Stimulated activated CD8-positive, alpha-beta memory T cell treated with anti-CD3 and anti-CD28 coated beads, Interleukin-15, amount 100 ng/mL, for 4 hours (primary cell): ENCODE measurements at places on chromosomes 5 and 9.

GRCh38 chr9:27261517-27262211, 35.3 kb downstream of the EQTN start:
- DNase-seq, result no peak

GRCh38 chr9:101176384-101176783, 147.9 kb downstream of the PLPPR1 start:
- DNase-seq, result no peak

- no peak for DNase-seq
These were observed 5.7 kb downstream of the CDO1 start for GRCh38 chr5:115810761-115811160.

- DNase-seq, result no peak
These were observed 66.9 kb downstream of the FANCC start for GRCh38 chr9:95250462-95251221.

- no peak for DNase-seq
These were observed 120.9 kb downstream of the COL23A1 start for GRCh38 chr5:178469011-178469974.

- DNase-seq, result no peak
These were observed 35.0 kb downstream of the TMOD1 start for GRCh38 chr9:97536480-97536879.

- DNase-seq, result no peak
These were observed 995.7 kb downstream of the CDH18 start for GRCh38 chr5:18992264-18992663.

DNA sequence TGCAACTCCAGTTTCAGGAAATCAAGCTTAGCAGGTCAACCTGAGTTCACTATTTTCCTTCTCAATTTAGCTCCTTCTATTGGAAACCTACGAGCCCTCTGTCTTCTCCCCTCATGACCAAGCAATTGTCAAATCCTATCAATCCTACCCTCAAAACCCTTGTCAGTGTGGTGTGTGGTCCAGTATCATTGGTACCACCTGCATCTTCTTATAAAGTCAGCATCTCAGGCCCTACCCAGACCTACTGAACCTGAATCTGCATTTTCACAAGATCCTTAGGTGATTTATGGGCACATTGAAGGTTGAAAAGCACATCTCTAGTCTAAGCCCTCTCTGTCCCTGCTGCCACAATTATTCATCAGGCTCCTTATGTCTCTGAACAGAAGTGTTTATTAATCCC, 77.6 kb upstream of the NR4A3 start:
- DNase-seq, result no peak

GRCh38 chr9:114902786-114903524, 27.4 kb downstream of the TNFSF8 start:
- DNase-seq, result no peak

GRCh38 chr9:109251080-109251775, 69.6 kb downstream of the EPB41L4B start:
- DNase-seq, result no peak

DNA sequence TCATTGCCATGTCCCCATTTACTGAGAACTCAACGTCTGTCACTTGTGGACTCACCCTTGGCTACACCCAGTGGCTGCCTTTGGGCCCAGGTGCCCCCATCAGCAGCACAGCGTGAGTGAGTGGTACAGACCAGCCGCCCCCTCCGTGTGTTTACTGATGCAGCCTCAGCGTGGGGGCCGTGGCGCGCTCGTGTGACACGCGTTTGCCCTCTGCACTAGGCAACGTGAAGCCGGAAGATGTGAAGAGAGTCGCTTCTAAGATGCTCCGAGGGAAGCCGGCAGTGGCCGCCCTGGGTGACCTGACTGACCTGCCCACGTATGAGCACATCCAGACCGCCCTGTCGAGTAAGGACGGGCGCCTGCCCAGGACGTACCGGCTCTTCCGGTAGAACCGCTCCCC, 12.4 kb downstream of the PMPCA start:
- no peak for DNase-seq

GRCh38 chr9:134735441-134736175, 94.0 kb downstream of the COL5A1 start:
- no peak for DNase-seq

DNA sequence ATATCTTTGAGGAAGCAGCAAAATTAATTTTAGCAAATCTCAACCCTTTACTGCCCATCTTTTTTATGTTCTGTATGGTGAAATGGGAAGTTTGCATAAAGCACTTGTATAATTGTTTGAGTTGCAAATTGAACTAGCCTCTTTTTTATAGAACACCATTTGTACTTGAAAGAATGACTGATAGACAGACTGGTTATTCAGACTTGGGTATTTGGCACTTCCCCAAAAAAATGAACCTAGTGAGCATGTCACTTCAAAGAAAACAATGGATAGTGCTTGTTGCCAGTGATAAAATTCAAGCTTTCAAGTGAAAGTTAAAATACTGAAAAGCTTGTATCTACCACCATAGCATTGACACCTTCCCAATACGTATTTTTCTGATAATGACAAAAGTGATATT, 115.8 kb downstream of the ERCC6L2 start:
- DNase-seq, result no peak

DNA sequence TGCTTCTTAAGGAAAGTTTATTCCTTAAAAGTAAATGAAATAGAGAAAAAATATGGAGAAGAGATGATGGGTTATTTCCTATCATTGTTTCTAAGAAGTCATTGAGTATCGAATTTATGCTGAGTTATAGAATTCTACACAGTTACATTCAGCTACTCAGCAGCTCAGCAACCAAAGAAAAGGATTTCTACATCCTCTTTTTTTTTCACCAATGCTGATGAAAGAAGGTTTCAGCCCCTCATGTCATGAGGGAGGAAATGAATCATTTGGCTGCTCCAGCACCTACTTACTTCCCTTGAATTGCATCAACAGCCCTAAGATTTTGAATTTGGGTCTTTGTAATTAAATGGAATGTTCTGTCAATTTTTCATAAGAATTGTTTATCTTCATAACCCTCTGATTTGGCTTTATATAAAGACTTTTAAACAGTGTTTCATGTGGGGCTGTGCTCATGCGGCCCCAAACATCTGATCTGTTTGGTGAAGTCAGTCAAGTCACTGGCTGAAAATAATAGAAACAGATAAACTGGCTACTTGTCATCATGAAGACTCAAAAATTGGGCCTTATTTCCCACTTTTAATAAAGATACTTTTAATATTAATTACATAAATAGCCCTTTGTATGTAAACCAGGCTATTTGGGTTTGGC, 18.5 kb upstream of the SNX2 start:
- no peak for DNase-seq

DNA sequence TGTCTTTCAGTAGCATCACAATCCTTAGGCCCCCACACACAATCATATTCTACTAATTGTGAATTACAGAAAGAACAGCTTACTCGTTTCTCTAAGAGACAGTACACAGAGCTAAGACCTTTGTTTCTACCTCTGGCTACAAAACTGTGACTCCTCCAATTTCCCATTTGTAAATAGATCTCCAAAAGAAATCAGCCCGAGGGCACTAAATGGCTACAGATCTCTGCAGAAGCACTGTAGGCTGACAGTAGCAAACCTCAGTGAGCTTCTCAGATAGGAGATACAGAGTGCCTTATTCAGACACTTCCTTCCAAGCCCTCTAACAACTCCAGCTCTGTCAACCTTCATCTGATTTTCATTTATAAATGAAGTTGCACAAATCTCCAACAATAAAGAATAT, 51.0 kb downstream of the EFNA5 start:
- DNase-seq, result no peak

GRCh38 chr9:116059466-116059865, 94.1 kb upstream of the PAPPA start:
- no peak for DNase-seq

- DNase-seq, result no peak
These were observed 14.6 kb downstream of the RASA1 start for GRCh38 chr5:87282269-87282668.

GRCh38 chr9:19445452-19445851, 36.6 kb downstream of the ACER2 start:
- no peak for DNase-seq

- no peak for DNase-seq
These were observed 232.6 kb downstream of the EPB41L4A start for GRCh38 chr5:112186401-112186990.

- no peak for DNase-seq
These were observed 10.2 kb downstream of the NFX1 start for GRCh38 chr9:33300546-33300945.

- no peak for DNase-seq
These were observed 74.5 kb downstream of the HMCN2 start for GRCh38 chr9:130340011-130340410.

GRCh38 chr5:167918813-167919483, 372.5 kb upstream of the WWC1 start:
- DNase-seq, result no peak

DNA sequence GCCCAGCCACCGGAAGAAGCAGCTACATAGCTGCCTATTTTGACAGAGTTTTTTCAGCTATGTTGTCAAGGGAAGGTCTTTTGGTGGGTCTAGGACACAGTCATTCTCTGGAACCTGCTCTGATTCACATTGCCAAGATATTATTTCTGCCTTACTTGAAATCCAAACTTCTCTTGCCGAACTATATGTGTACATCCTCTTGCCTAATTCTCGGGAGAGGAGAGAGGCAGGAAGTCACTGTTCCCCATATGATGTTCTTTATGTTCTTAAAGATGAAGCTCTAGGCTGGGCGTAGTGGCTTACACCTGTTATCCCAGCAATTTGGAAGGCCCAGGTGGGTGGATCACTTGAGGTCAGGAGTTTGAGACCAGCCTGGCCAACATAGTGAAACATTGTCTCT, 8.6 kb downstream of the TMEM252 start:
- DNase-seq, result no peak

DNA sequence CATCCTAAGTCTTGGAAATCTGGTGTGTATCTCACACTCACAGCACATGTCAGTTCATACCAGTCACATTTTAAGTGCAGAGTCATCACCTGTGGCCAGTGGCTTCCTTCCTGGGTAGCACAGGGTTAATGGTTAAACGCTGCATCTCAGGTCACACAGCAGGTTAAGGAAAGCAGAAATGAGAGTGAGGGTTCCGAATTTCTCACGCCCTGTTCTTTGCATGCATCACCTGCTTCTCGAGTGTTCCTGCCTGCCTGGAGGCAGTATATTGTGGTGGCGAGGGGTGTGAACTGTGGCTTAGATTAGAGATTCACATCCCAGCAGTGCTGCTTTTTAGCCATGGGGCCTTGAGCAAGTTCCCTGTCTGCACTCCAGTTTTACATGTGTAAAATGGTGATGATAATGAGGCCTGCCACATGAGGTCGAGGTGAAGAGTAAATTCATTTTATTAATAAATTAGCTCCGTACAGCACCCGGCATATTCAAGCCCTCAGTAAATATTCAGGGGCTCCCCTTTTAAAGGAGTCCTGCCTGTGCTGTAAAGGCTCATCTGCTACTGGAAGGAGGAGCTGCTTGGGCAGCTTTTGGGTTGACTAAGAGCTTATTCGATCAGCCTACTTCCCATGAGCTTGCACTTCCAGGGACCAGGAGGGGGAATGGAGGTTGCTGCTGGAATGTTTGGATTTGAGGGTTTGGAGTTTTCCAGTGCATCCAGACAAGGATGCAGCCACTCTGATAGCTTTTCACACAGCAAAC, 61.1 kb upstream of the SAP30L start:
- no peak for DNase-seq

DNA sequence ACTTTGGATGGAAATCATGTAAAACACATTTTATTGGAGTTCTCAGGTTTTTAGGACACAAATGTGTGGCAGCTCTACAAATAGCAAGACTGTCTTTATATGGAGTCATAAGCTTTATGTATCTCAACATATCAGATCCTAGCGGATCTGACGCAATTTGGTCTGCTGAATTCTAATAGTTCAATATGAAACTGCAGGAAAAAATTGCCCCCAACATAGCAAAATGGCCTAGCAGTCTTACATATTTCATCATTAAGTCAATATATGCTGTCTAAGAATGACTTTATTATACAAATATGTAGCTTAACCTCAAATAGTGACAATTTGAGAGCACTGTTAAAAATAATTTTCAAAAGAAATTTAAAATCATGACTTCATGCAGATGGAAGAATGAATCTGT, 244.3 kb downstream of the TAF11L14 start:
- DNase-seq, result no peak

- no peak for DNase-seq
These were observed 551.9 kb downstream of the PRELID2 start for GRCh38 chr5:145283141-145283810.

GRCh38 chr5:1558944-1559343, 35.2 kb upstream of the LPCAT1 start:
- no peak for DNase-seq

GRCh38 chr9:111661150-111661801, at the start of gene GNG10:
Gene GNG10, plus strand, starts transcription at chr9:111661605. Its CDS starts 30 bp downstream, at chr9:111661635.
- peak; percentile 61 for DNase-seq

DNA sequence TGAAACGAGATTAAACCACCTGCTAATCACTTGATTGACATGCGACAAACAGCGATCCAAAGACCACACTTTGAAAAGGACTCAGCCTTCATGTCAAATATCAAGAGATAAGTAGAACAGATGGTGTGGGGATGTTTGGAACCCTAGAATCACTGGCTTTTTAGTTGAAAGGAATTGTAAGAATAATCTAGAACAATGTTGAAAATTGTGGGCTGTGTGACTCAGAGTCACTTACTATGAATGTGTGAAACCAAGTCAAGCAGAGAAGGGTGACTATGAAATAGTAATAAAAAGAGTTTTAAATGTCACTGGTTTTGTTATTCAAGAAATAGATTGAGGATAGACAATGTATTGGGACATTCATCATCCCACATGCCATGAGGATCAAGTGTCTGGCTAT, 14.1 kb upstream of the C1QTNF3 start:
- no peak for DNase-seq

DNA sequence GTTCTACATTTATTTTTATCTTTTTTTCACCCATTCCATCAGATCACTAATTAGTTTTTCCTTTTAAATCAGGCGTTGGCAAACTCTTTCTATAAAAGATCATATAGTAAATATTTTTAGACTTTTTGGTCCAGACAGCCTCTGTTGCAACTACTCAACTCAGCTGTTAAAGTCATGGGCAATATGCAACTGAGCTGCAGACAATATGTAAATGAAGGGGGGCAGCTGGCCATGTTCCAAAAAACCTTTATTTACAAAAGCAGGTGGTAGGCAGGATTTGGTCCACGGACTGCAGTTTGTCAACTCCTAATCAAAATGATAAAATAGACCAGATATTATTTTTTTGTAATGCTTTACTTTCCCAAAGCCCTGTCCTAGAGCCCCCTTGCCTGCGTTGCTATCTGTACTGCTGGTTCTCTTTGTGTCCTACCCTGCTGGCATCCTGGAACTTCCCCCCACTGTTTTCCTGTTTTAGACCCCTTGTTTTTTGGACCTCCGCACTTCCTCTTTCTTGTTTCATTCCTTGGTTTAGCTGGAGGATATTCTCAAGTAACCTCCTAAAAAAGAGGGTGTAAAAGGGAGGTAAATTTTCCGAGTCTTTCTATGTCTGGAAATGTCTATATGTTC, 24.7 kb upstream of the TNFSF8 start:
- DNase-seq, result no peak

GRCh38 chr5:172878933-172879752, 45.1 kb downstream of the ERGIC1 start:
- no peak for DNase-seq

- DNase-seq, result no peak
These were observed 147.5 kb downstream of the GNAQ start for GRCh38 chr9:77883846-77884771.
